ENCODE measurements at places on chromosomes 16 and 17.

- DNase-seq: no peak
Measured at GRCh38 chr17:50255766-50256635, 18.3 kb upstream of the TMEM92 start.

DNA sequence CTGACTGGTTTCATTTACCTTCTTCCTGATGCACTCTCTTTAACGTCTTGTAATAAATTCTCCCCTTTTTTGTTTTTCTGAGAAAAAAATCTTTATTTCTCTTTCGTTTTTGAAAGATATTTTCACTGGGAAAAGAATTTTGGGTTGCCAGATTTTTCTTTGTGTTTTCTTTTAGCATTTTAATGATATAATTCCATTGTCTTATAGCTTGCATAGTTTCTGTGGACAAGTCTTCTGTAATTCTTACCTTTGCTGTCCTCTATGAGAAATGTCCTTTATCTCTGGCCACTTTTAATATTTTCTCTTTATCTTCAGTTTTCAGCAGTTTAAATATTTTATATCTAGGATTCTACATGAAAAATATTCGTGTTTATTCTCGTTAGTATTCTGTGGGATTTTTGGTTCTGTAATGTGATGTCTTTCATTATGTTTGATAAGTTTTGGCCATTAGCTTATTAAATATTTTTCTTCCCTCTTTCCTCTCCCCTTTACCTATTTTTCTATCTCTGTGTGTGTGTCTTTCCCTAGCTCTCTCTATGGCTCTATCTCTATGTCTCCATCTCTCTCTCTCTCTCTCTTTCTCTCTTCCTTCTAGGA is 236.5 kb downstream of the C16orf95 start:
- no peak for DNase-seq

- DNase-seq: no peak
Measured at GRCh38 chr16:35377142-35377541, 1917.7 kb downstream of the TP53TG3F start.

GRCh38 chr16:23861874-23862273 is 26.1 kb downstream of the PRKCB start:
- no peak for DNase-seq

DNA sequence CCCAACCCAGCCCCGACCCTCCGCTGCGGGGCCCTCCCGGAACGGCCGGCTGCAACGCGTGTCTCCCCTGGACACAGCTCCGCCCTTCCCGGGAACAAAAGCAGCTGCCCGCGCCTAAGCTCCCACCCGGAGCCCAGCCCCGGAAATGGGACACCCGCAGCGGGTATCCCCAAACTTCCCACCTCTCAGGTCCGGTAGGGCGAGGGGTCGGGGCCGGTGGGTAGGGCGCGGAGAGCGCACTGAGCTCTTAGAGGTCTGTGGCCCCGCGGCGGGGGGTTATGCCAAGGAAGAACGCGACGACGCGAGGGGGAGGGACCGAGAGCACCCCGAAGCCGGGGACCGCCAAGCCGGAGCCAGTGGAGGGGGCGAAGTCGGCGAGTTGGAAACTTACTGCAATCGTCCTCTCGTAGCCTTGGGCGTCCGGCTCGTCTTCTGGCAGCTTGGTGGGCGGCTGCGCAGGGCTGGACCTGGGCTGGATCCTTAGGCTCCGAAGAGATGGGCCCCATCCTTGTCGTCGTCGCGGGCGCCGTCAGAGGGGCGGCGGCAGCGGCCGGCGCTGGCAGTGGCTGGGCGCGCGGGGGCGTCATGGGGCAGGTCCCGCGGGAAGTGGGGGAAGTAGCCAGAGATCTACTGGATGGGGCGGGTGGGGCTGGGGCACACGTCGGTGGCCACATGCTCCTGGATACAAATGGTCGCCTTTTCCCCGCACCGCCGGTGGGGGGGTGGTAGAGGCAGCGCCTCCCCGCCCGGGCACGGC is 6.9 kb downstream of the USP6 start:
- DNase-seq: no peak

- DNase-seq: no peak
Measured at GRCh38 chr16:80233097-80233835, 307.5 kb upstream of the DYNLRB2 start.

All from stimulated activated CD8-positive, alpha-beta memory T cell treated with anti-CD3 and anti-CD28 coated beads, Interleukin-7, amount 100 ng/mL, for 4 hours (primary cell).